ENCODE measurements at places on chromosomes 5 and 9. TPM values are rescaled to one million over a fixed set of nuclear protein-coding genes. Genes with fewer than 3 reads are reported as not detected.

The FAM81B gene
- 14.8 TPM for total RNA-seq

The FGF10 gene
- total RNA-seq: 8.3 TPM

The SLC36A2 gene
- not detected for total RNA-seq

The GMCL2 gene
- total RNA-seq: not detected

The F2RL1 gene
- total RNA-seq: 3.0 TPM

The MLANA gene
- total RNA-seq: not detected

The IFNB1 gene
- total RNA-seq: not detected

The IFNE gene
- total RNA-seq: not detected

The QRFP gene
- not detected for total RNA-seq

The MEIKIN gene
- 0.46 TPM for total RNA-seq

The ARHGEF39 gene
- total RNA-seq: 0.46 TPM

The FGF1 gene
- 22.4 TPM for total RNA-seq

The ANKRD31 gene
- total RNA-seq: 1.2 TPM

The SPINK13 gene
- not detected for total RNA-seq

The NKD2 gene
- total RNA-seq: 5.3 TPM

The CDH9 gene
- total RNA-seq: 57.4 TPM

The IL4 gene
- not detected for total RNA-seq

The DND1 gene
- 0.69 TPM for total RNA-seq

The HRCT1 gene
- total RNA-seq: not detected

The ZNF189 gene
- total RNA-seq: 48.4 TPM

The ANKRD34B gene
- 3.0 TPM for total RNA-seq

The KLF4 gene
- total RNA-seq: 4.8 TPM

The ZNF883 gene
- total RNA-seq: 29.1 TPM

The IFNA21 gene
- not detected for total RNA-seq

The PCDHGA4 gene
- total RNA-seq: 12.5 TPM
